HS-27A (cell line): ENCODE measurements at places on chromosomes 1 and 21.

DNA sequence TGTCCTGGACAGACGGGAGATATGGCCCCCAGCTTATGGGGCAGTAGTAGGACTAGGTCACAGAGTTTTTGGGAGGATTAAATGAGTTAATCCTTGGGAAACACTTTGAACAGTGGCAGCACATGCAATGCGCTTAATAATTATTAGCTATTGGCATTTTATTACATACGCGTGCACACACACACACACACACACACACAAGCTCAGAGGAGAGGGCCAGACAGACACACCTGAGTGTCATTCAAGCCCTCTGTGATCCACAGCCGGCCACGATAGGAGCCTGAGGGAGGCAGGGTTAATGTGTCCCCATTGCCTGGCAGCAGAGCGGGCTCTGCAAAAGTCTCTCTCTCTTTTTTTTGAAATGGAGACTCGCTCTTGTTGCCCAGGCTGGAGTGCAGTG is 37.9 kb downstream of the EPHA2 start:
- DNase-seq, result no peak

- peak; percentile 92 for DNase-seq
These were observed 28.0 kb upstream of the NRDC start for GRCh38 chr1:51906306-51907078.

- no peak for DNase-seq
These were observed 8.5 kb downstream of the HLX start for GRCh38 chr1:220887520-220888416.

DNA sequence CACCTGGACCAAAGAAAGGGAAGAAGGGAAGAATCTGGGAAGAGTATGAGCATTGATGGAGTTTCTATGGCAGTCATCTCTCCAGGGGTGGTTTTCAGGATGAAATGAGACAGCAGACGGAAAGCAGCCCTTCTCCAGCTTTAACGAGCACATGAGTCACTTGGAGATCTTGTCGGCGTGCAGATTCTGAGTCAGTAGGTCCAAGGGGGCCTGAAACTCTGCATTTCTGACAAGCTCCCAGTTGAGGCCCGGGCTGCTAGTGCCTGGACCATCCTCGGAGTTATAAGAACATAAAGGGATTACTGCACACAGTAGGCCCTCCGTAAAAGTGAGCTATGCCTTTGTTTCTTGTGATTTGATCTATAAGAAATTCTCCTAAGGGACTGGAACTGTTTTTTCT is 17.6 kb downstream of the HSPG2 start:
- DNase-seq, result no peak

DNA sequence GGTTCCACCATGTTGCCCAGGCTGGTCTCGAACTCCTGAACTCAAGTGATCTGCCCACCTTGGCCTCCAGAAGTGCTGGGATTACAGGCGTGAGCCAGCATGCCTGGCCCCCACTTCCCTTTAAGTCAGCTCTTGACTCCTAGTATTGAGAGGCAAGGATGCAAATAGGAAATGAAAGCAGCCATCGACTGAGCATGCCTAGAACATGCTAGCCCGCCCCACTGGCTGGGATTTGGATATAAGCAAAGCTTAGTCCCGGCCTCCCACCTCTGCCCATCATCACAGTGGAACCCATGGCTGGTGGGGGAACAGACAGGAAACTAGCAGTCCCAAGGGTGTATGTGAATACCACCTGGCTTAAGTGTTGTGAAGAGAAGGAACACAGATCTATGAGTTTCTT is 10.5 kb downstream of the C1orf167 start:
- DNase-seq, result no peak

- no peak for DNase-seq
These were observed 5.6 kb upstream of the POFUT2 start for GRCh38 chr21:45293220-45293725.

DNA sequence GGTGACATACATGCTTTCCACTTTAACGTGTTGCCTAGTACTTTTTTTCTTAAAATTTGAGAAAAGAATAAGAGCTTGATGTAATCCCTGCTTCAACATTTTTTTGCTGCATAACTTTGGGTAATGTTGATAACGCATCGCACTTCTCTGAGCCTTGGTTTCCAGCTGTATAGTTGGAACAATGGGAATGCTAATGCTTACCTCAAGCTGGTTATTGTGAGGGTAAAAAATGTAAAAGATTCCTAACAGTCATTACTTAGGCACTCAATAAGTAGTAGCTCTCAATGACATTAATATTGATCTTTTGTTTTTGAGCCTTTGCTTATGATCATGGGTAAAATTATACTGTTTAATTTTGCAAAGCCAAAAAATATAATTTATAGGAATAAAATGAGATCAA is 683.3 kb upstream of the CXADR start:
- DNase-seq, result no peak
